ENCODE measurements at places on chromosomes 13 and 19.

GRCh38 chr13:106581225-106581624, 13.3 kb upstream of the ARGLU1 start:
- no peak for DNase-seq

- no peak for DNase-seq
Observed at GRCh38 chr13:97279913-97280312, 57.8 kb downstream of the MBNL2 start.

DNA sequence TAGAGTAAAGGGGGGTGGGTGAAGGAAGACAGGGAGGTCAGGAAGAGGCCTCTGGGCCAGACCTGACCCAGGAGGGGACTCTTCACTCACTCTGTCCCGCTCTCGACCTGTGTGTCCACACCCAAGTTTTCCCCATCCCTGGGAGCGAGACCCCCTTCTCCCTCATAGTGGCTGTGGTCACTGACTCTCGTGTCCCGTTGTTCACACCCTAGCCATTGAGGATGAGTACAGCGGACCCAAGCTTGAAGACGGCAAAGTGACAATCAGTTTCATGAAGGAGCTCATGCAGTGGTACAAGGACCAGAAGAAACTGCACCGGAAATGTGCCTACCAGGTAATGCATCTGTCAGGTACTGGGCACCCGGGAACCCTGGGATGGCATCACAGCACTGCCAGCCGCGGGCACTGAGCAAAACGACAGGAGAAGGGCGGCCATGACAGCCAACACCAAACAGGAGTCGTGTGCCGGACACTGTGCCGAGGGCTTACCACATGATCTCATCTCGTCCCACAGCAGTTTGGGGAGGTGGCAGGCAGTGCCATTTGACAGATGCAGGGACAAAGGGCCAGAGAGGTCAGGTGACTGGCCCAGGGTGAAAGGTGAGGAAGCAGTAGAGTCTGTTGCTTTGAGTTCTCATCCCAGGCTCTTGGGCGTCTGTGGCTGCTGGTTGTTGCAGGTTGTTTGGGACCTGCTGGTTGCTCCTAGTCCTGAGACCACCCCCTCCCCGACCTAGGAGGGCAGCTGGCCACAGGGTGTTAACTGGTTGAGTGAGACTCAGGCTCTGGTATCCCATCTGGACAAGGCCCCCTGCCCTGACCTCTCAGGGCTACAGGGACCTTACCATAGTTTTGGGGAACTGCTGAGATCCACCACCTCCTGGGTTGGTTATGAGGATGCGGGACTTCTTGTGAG, 29.6 kb downstream of the PPP5C start:
- DNase-seq = no peak

GRCh38 chr13:111598747-111599146, 278.3 kb downstream of the TEX29 start:
- no peak for DNase-seq

DNA sequence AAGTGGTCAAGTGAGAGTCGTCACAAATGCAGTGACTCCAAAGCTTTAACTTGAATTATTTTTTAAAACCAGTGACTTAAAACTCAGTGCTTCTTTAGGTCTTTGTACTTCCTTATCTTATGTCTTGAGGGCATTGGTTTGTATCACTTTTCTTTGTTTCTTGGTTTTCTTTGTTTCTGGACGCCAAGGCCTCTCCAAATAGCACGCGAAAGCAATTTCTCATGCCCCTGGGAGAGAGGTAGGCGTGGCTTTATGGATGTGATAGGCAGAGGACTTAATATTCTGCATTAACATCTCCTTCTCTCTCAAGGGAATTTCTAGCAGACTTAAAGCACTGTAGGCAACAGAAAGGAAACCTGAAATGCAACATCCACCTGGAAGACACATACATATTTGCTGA, 20.6 kb downstream of the UBE2L5 start:
- DNase-seq = no peak

DNA sequence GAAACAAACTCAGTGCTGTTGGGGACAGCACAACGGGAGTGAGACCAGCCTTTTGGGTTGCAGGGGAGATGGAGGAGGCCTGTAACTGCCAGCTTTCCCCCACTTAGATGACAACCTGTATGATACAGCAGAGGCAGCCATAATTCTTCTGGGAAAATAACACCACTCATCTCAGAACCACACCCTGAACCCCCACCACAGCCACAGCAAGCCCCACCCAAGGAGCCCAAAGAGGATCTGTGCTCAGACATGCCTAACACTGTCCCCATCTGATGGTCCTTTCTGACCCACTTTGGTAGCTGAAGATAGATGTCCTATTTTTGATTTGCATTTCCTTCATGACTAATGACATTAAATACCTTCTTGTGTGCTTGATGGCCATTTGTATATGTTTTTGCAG, 15.4 kb downstream of the LGALS13 start:
- DNase-seq = no peak

DNA sequence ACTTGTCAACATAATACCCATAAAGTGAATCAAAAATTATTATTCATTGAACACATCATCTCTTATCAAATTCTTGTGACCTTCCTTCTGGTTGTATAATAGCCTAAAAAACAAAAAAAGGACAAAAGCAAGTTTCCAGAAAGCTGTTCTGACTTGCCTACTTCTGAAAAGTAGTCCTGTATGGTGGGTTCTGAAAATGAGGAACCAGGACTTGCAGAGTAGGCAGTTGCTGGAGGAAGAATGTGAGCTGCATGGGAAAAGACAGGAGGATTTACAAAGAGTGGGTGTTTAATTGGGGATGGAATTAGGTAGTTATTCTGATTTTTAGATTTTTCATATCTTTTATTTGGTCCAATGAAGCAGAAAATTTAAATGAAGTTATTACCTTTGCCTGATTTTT, 56.7 kb downstream of the RCBTB2 start:
- no peak for DNase-seq

DNA sequence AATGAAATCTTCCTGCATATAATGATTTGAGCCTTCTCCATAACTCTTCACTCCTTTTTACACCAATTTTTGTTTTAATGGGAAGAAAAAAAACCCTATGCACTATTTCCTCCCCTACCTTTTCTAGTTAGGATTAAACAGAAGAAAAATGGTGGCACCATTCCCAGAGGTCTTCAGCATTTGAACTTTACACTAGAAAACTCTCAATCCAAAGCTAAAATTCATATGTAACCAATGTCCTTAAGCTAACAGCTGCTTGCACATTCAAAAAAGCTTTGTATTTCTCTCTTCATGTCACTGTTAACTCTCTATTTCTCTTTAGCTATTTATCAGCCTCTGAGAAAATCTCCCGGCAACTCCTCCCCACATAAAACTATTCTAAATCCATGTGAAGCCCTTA, 90.3 kb upstream of the UBL3 start:
- no peak for DNase-seq

DNA sequence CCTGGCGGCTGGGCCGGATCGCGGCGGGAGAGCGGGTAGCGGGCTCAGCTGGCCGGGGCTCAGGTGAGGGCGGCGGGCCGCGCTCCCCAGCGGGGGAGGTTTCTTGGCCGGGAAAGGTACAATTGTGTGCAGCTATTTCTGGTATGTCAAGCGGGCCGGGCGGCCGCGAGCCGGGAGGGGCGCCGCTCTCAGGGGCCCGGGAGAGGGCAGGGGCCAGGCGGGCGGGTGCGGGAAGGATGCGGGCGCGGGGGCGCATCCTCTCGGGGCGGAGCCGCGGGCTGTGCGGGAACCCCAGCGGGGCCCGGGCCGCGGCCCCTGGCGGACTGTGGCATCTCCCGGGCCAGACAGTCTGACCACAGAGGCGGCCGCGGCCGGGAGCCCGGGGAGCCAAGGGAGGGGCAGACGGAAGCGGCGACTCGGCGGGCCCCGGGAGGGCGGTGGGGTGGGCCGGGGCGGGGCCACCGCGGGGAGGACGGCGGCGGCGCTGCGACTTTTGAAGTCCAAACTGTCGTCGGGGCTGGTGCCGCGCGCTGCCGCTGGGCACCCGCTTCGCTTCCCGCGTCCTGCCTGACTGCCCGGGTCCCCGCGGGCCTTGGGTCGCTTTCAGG, at the start of gene LMO7:
Gene LMO7, plus strand, starts transcription at position 503 of the 608 bp plus-strand sequence. CDS start 328 bp downstream, outside the sequence.
- DNase-seq = peak; percentile 39

DNA sequence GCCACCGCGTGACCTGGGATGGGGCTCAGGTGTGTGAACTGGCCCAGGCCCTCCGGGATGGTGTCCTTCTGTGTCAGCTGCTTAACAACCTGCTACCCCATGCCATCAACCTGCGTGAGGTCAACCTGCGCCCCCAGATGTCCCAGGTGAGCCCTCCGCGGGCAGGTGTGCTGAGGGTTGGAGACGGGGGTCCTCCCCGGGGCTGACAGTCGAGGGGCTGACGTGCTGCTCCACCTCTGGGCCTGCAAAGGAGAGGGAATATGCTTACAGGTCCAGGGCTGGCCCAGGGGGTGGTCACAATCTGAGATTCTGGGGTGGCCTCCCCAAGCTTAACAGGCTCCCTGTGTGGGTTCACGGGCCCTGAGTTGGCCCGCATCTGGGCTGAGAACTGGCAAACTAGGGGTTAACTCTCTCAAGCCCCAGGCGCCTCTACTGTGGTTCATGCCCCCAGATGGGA, 386 bp downstream of the VAV1 start:
- no peak for DNase-seq

- DNase-seq = no peak
Observed at GRCh38 chr13:94946039-94946438, 233.7 kb upstream of the SOX21 start.
